ENCODE measurements at places on chromosomes 7 and 10.

DNA sequence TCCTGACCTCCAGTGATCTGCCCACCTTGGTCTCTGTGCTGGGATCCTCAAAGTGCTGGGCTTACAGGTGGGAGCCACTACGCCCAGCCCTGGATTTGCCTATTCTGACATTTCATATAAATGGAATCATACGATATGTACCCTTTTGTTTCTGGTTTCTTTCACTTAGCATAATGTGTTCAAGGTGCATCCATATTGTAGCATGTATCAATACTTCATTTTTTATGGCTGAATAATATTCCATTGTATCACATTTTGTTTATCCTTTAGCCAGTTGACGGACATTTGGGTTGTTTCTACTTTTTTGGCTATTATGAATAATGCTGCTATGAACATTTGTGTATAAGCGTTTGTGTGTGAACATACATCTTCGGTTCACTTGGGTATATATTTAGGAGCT is 4.8 kb upstream of the HILPDA start:
- ATAC-seq = no peak

DNA sequence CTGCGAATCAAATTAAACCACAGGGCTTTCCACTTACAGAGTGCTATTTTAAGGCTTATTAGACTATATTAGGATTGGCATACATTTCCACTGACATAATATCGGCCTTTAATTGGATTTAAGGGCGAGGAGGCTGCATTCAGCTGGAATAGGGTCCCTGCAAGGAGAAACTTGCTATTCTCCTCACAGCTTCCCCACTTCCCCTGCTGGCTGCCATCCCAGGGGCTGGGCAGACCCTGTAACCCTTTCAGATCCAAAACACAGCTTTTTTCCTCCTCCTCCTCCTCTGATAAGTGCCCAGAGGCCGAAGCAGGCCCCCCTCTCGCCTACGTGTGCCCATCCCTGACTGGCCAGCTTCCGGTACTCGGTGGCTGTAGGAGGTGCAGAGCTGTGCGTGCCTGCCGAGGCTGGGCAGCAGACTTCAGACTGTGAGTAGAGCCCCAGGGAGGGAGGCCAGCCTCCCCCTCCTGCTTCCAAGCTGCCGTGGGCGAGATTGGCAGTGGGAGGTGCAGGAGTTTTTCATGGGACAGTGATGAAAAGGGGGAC is 224.2 kb downstream of the PLXNA4 start:
- ATAC-seq = no peak

- ATAC-seq = no peak
These were observed 35.5 kb downstream of the GPR141 start for GRCh38 chr7:37719077-37719476.

DNA sequence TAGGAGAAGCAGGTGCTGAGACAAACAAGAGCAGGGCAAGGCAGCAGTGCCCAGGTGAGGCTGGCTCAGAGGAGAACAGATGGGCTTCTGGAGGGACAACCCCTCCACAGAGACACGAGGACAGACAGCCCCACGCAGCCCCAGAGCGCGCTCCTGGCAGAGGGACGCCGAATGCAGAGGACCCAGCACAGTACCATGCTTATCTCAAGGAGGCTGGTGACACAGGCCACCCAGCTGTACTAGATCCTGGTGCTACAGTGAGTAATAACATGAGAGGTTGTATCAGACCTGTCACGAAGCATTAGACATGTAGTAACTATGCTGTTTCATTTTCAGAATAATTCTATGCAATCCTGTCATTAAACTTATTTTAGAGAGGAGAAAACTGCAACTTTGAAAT is 60.4 kb upstream of the NCAPG2 start:
- ATAC-seq = peak; percentile 83

DNA sequence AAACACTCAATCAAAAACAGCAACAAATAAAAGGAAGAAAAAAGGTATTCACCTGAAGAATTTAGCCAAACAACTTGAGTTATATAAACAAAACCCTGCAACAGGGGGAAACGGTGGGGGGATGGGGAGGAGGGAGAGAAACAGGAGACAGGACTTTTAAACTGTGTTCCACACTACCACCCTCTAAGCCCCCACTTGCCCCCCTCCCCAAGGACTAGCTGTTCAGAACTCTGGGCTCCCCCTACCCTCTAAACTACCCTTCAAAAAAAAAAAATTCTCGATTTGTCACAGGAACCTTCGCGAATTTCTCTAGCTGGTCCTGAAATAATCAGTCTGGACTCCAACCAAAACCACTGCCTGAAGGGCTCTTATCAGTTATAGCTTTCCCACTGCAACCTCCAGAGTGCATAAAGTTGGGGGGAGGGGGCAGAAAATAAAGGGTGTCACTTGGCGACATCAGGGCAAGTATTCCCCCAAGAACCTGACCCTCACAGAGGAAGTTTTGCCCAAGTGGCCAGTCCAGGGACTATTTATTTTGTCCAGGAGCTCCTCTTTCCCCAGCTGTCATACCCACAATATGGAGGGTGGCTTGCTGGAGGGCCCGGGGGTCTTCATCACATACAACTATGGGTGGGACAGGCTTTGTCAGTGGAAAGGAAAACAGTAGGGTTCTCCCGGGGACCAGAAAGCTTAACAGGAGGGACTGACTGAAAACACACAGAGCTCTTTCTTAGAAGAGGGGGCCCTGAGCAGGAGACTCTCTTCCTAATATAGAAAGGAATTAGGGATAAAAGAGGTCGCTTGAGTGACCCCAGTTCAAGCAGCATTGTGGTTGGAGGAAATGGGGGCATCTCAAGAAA is 1.3 kb downstream of the UBE2H start:
- ATAC-seq = no peak

DNA sequence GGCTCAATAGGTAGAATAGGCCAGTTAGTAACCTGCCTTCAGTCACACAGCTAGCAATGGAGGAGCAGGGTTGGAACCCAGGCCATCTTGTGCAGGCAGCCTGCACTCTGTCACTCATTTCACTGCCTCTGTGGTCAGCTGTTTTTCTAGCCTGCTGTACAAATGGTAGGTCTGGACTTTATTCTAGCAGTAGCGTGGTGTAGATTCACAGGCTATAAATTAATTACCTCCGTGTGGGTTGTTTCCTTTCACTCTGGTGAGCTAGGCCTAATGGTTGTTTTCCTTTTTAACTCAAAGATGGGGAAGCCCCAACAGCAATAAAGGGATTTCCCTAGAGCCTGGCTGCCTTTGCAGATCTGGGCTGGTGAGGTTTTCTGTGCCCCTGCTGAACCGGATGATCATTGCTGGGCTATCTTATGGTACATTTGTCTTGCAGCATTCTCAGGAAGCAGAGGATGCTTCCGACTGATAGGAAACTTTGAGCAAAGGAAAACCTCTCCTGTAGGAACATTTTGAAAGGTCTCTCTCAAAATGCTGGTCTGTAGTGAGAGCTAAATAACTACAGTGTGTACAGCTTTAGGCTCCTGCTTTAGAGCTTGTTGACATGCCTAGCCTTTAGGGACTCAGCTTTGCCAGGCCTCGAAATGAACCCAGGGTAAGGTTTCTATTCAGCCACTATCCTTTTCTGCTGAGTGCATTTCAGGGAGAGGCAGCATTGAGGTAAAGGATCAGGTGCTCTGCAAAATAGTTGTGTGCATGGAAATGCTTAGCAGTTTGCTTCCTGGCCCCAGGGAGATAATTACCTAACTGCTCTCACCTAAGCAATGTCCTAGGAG is 157.4 kb downstream of the ST7 start:
- ATAC-seq = peak; percentile 94

All from activated CD4-positive, CD25-positive, alpha-beta regulatory T cell treated with anti-CD3 and anti-CD28 coated beads, Interleukin-2, amount 50 U/mL, for 24 hours (primary cell).